Right lobe of liver (tissue), 6 donors: ENCODE measurements at places on chromosomes 12 and 14. TPM values are rescaled to one million over a fixed set of nuclear protein-coding genes. Genes with fewer than 3 reads are reported as not detected.

KTN1 gene
- 66.5 TPM for total RNA-seq

EGLN3 gene
- 2.0 TPM for total RNA-seq

SOAT2 gene
- total RNA-seq = 0.62 TPM

FAM186B gene
- 0.77 TPM for total RNA-seq

CBX5 gene
- total RNA-seq = 16.6 TPM
